ENCODE measurements at places on chromosomes 1 and 21. TPM values are rescaled to one million over a fixed set of nuclear protein-coding genes. Genes with fewer than 3 reads are reported as not detected.

RGS16 gene
- total RNA-seq = 9.2 TPM

AMPD2 gene
- 77.1 TPM for total RNA-seq

CLCA4 gene
- total RNA-seq = 0.18 TPM

TSPAN1 gene
- 2.3 TPM for total RNA-seq

SPRR3 gene
- total RNA-seq = not detected

Measured in aorta (tissue), 5 donors.